H9 (cell line): ENCODE measurements at places on chromosomes 5 and 9.

DNA sequence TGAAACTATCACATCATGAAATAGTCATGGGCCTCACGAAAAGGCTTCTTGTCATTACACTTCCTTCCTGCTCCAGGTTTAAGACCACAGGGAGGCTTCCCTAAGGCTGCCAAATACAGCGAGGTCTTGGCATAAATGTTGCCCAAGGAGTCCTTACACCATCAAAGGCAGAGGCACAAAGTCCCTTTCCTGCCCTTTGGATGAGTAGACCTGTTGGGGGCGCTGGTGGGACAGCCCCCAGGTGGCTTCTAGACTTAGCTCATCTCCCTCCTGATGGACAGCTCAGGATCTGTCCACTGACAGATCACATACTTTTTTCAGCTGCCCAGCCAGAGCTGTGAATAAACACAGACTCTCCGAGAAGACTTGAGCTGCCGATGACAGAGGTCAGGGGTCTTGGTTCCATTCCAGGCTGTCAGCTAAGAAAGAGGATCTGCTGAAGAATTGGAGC is 15.5 kb upstream of the MEGF9 start:
- DNase-seq, result peak; percentile 66

GRCh38 chr5:109703829-109704228 is 14.1 kb downstream of the MAN2A1 start:
- no peak for DNase-seq

DNA sequence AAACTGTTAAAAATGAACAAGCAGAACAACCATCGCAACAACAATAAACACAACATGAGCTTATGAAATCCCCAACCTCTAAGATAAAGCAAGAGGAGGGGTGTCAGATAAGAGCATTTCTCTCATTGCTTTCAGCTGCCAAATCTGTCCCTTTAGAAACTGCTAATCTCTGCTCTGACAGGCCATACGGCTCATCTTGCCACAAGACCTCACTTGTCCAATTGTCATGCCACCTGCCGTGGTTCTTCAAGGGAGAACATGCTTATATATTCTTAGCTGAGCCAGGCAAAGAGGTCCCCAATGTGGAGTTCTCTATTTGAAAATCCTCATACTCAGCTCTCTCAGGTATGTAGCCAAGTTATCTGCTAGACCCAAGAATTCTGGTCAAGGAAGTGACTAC is 405.0 kb upstream of the TNC start:
- DNase-seq, result no peak

DNA sequence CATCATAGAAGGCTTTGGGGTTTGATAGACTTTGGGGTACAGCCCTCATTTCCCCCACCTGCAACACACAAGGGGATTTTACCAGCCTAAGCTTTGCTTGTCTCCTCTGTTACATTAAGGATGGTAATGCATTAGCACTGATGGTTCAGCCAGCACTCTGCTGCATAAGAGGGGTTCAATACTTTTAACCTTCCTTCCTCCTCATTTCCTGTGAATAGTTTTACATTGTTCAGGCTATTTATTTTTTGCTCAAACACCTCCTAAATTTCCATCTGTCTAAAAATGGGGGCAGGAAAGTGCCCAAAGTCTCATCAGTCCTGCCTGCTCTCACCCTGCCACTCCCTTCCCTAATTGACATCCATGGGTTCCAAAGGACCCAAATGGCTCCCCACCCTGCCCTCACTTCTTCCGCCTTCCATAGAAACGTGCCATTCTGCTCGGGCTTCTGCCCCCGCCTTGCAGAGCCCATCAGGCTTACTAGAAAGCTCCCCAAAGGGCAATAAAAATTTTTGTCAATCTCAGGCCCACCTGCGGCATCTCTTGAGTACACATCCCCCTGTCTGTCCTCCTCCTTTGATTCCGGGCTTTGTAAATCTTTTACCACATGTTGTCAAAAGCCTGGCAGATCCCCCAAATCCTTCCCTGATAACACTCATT is 239.5 kb upstream of the SLC24A2 start:
- DNase-seq, result no peak

- no peak for DNase-seq
Observed at GRCh38 chr9:96020300-96020791, 144.9 kb downstream of the ERCC6L2 start.

GRCh38 chr9:89668866-89669246 is 64.0 kb downstream of the GADD45G start:
- no peak for DNase-seq

DNA sequence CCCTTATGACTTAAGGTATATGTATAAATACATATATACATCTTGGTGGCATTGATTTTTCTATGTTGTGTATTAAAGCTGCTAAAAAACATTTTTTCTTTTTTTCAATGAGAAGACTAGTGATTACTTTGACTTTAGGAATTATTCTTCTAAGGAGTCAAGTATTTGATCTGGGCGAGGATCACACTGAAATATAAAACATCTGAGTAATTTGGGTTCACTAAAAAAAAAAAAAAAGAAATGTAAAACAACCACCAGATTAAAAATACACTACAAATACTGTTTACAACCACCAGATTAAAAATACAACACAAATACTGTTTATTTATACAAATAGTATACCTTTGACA is 9.0 kb downstream of the UBAP1 start:
- DNase-seq, result no peak

- no peak for DNase-seq
Observed at GRCh38 chr9:108859459-108860114, 2.5 kb upstream of the ACTL7A start.

GRCh38 chr9:95788521-95788991 is 86.9 kb upstream of the ERCC6L2 start:
- no peak for DNase-seq

DNA sequence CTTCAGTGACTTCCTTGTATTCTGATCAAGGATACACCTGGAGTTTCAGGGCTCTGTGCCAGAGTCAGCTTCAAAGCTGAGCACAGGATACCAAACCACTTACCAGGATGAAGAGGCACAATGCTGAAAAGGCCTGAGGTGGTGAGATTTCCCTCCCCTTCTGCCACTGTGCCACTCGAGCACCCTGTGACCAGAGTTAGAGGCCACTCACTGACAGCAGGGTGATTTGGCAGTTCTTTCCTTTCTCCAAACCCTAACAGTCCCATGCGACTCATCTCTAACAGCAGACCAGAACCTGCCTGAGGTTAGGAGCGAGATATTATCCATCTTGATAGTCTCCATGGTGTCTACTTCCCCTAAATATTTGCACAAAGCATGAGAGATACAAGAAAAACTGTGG is 1.8 kb downstream of the PLGRKT start:
- DNase-seq, result no peak

GRCh38 chr5:119082691-119083090 is 11.8 kb downstream of the DMXL1 start:
- no peak for DNase-seq

GRCh38 chr9:17082343-17083064 is 52.3 kb upstream of the CNTLN start:
- peak; percentile 65 for DNase-seq

DNA sequence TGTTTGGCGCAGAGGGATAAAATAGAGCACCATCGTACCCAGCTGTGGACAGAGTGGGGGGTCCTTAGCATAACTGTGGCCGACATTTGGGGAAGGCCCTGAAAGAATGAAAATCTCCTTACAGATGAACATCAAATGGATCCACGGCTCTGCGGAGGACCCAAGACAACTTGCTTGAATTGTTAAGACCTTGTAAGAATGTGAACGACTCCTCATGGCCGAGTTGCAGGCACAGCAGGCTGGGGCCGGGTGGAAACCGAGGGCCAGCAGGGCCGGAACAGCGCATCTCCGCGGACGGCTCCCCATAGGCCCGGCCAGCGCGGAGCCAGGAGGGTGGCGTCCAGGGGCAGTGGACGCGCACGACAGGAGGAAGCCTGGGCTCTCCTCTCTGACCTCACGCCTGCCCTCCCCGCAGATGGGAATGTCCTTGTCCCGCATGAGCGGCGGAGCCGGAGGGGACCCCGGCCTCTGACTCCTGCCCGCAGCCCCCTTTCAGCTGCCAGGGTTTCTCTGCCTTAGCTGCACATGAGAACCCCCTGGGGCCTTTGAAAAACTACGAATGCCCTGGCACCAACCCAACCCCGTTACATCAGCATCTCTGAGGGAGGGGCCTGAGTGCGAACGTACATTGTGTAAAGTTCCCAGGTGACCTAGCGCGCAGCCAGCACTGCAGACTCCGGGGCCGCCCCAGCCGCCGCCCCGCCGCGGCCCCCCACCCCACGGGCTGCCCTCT is 36.2 kb upstream of the PTCH1 start:
- DNase-seq, result peak; percentile 65

DNA sequence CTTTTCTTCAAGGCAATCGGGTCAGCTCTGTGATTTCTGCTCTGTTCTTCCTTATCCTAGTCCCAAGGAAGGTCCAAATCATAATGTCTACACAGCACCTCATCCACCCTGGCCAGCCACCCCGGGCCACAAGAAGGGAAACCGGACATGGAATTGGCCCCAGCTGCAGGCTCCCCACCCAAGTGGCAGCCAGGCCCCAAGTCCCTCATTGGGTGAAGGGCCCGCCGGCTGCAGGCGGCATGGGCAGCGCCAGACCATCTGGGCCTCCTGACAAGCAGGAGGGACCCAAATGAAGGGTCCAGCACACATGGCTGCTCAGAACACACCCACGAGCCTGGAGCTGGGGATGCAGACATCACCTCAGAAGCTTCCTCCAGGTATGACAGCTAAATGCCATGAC is 33.7 kb downstream of the BICD2 start:
- peak; percentile 21 for DNase-seq

- DNase-seq, result no peak
Observed at GRCh38 chr9:96453625-96454024, 3.7 kb downstream of the HABP4 start.

GRCh38 chr5:149049371-149049781 is 13.5 kb downstream of the SH3TC2 start:
- no peak for DNase-seq

DNA sequence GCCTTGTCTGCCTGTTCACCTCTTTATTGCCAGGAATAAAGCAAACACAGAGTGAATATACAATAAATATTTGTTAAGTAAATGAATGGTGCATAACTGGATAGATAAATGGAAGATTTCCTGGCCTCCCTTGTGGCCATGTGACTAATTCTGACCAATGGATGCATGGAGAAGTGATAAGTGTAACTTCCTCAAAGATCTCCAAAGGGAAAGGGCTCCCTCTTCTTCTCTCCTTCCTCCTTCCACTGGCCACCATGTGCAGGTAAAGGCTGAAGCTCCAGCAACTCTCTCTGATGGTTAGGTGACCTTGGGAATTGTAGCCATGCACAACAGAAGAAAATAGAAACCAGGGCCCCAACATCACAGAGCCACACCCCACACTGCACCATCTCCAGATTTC is 174.4 kb downstream of the EBF1 start:
- DNase-seq, result no peak

DNA sequence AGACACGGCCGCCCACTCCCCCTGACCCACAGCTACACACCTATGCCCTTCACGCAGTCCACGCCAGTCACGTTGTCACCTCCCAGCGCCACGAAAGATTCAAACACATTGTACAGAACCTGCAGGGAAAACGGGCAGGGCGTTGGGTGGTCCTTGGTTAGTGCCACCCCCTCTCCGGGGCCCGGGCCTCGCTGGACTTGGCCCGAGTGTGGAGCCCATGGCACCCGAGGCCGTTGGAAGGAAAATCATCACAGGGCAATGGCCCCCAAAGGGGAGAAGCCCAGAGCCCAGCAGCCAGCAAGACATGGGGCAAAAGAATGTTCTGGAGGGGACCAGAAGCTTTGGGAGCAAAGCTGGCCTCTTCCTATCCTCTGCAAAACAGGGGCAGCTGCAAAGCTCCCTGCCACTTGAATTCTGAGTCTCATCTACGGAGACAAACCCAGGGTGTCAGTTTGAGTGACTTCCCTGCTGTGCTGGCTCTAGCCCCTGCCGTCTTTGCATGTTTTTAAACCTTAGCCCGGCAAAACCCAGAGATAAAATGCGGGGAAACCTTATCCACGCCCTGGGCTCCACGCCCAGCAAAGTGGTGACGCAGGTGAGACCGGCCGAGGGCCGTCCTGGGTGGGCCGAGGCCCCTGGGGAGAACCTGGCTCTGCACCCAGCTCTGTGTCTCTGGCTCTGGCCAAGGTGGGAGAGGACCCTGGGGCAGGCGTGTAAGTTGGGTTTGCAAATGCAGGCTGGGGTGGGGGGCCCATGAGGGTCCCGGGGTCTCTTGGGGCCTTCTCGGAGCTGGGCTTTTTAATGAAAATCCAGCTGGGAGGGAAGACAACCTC is 38.9 kb downstream of the SLC9A3 start:
- DNase-seq, result no peak

- no peak for DNase-seq
Observed at GRCh38 chr5:151144275-151144674, 13.3 kb downstream of the ANXA6 start.

DNA sequence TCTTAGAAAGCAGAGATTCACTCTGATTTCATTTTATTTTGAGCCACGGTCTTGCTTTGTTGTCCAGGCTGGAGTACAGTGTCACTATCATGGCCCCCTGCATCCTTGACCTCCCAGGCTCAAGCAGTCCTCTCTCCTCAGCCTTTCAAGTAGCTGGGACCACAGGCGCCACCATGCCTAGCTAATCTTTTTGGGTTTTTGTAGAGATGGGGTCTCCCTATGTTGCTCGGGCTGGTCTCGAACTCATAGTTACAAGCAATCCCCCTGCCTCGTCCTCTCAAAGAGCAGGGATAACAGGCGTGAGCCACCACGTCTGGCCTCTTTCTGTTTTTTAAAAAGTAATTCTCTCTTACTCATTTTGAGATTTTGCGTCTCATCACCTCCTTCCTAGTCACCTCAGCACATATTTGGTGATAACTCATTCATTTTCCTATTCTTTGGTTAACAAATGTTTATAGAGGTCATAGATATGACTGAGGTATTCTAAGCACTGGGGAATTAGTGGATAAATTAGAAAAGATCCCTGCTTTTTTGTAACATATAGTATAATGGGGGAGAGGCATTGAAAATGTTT is 10.8 kb upstream of the DCP2 start:
- DNase-seq, result no peak

- no peak for DNase-seq
Observed at GRCh38 chr9:71975833-71976232, 64.4 kb downstream of the C9orf85 start.

DNA sequence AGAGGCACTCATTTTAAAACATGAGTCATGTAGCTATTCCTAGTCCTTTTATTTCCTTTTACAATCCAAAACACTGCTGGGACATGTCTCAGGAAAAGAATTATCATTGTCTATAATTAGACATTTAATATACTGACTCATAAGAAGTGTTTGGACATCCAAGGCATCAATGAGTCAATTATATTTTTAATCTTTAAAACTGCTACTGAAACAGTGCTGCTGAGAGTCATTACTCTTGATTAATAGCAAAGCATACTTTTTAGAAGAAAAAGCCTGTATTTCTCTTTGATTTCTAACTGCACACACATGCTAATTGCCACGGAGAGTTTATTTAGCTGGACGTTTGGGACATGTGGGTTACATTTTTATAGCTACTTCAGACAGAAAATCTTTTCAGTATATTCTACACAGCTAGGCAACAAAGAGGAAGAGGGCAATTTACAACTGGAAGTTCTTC is 1249.0 kb upstream of the CDH18 start:
- no peak for DNase-seq

- no peak for DNase-seq
Observed at GRCh38 chr5:99640646-99641045, 711.8 kb upstream of the CHD1 start.
